NCI-H1092 (cell line): ENCODE measurements at places on chromosomes 6 and 20.

DNA sequence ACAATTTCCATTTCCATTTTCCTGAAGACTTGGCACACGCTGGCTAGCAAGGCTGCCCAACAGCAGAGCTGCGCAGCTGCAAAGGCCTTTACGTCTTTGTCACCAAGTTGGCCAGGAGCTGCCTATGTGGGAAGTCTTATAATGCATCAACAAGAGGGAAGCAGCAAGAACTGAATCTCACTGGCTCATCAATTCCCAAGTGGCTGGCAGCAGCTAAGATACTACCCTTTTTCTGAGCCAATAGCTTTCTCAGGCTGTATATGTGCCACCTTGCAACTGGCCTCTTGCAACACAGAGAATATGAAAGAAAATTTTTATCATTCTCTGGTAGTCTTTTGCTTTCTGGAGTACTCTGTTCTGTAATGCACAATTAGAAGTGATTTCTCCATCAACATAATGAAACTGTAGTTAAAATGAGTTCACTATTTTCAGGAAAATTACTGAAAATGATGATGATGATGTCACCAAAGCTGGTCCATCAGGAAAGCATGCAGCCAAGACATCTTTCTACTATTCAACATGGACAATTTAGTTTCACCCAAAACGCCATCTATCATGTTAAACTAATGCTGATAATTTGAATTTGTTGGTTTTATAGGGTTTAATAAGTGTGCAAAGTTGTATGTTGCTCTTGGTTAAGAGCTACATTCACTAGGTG lies 97.3 kb upstream of the FOXA2 start:
- DNase-seq: no peak

DNA sequence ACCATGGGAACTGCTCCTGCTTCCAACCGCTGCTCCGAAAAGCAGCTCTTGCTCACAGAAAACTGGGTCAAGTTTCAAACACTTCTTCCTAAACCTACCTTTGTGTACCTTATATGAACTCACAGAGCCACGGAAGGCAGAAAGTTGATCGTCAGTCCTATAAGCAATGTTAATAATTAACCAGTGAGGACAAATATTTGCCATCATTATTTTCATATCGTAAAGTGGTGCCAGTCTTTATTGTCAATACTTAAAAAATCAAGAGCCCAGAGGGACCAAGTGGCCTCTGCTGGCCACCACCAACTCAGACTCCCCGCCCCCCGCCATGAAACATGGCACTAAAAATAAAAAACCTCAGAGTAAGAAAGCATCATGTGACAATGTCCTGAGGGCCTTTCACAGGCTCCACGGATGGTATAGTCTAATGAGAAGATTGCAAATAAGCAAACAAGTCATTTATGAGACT lies 9.1 kb upstream of the PBOV1 start:
- no peak for DNase-seq

DNA sequence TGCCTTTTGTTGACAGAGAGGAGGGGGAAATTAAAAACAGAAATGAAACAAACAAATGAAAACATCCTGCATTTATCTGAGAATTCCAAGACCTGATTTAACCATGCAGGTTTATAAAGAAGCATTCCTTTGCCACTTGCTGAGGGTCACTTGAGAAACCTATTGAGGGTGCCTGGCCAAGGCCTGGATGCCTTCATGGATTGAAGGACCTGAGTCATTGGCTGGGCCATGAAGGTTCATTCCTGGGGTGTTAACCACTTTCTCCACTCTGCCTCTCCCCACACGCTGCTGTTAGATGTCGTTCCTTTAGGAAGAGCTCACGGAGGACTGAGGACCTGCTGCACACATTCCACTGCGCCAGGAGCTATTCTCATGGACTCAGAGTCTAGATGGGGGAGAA lies 49.7 kb downstream of the DAAM2 start:
- no peak for DNase-seq

GRCh38 chr20:25136643-25137559 lies 55.0 kb upstream of the VSX1 start:
- DNase-seq: no peak

GRCh38 chr6:71345476-71346333 lies 57.1 kb downstream of the OGFRL1 start:
- no peak for DNase-seq

GRCh38 chr20:38031957-38032356 lies 1.3 kb downstream of the TTI1 start:
- no peak for DNase-seq

GRCh38 chr6:132819405-132820161 lies 5.2 kb downstream of the RPS12 start:
- DNase-seq: no peak

GRCh38 chr20:58054780-58055373 lies 173.6 kb downstream of the ANKRD60 start:
- no peak for DNase-seq

DNA sequence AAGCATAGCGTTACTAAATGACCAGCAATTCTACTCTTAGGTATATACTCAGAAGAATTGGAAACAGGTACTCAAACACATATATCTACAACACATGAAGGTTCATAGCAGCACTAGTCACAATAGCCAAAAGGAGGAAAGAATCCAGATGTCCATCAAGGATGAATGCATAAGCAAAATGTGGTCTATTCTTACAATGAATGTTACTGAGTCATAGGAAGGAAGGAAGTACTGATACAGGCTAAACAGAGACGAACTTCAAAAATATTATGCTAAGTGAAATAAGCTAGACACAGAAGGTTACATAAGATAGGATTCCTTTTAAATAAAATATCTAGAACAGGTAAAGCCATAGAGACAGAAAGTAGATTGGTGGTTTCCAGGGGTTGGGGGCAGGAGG lies 93.5 kb downstream of the MAP3K7 start:
- DNase-seq: no peak

DNA sequence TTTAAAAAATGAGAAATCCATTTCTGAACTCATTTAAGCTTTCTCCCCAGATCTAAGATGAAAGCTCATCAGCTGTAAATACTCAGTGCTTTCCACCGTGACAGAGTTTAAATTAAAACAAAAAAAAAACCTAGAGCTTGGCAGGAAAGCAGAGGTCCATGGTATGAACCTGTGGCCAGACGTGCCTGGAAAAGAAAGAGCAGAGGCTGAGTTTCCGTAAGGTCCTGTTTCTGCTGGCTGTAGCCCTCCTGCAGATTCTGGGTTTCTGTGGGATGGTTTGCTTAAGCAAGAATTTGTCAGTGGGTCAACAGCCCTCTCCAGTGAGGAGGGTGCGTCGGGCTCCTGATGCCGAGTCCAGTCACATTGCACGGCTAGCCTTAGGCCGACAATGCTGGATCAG lies 383.2 kb downstream of the SAMD5 start:
- DNase-seq: no peak

- DNase-seq: no peak
Observed at GRCh38 chr6:21382821-21383449, 210.6 kb upstream of the SOX4 start.

DNA sequence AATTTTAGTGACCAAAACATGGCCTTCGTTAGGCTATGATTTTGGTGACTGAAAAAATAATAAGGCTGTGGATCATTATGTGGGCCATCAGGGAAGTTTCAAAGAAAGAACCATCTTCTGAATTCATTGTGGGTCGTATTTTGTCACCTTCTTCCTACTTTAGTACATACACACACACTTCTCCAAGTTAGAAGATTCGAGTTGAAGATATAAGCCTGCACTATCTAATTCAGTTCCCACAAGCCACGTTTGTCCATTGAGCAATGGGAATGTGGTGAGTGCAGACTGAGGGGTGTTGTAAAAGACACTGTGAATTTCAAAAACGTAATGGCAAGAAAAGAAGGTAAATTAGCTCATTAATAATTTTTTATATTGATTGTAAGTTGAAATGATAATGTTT lies 766.0 kb downstream of the KIF16B start:
- no peak for DNase-seq

DNA sequence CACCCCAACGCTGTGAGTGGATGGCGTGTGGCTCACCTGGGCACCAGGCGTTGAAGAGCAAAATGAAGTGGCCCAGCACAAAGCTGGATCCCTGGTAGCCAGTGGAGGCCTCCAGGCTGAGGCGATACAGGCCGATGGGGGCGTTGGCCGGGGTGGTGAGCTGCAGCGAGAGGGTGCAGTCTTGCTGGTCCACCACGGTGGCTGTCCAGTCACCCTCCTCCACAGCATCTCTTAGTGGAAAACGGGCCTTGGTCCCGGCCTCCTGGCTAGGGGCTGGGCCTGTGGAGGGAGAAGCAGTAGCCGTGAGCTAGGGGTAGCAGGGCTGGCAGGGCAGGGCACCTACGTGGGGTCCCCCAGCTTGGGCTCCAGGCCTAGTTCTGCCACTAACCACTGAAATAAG lies 9.3 kb downstream of the TGM2 start:
- DNase-seq: no peak

DNA sequence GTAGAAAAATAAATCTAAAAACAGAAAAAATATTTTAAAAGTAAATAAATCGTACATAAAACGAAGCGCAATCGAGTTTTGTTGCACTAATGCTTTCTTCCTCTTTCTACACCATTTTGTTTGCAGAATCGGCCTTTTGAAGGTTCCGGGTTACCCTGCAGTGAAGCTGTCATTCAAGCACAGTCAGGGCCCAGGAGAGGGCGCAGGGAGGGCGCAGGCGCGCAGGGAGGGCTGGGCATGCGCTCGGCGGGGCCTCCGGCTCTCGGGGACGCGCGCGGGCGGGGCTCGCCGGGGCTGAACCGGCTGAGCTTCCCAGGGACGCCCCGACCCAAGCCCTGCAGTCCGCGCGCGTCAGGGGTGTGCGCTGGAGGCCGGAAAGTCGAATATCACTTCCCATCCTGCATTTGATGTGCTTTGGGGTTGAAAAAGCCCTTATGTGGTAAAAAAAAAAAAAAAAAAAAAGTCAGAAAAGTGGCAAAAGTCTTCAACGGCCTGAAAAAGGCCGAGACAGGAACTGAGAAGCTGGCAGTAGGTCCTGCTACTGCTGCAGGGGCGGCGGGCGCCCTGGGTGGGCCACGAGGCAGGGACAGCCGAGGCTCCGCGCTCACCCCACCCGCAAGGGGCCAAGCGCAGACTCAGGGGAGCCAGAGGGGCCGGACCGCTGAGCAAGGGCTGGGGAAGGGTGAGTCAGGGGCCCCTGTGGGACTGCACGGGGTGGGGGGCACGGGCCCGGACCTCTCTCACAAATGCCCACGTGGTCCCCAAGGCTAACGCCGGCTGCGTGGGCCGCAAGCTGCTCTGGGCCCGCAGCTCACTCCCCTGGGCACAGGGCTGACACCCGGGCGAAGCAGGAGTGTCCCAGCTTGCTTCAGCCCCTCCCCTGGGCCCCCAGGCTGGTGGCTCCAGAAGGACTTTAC lies 40.5 kb downstream of the THBS2 start:
- peak; percentile 89 for DNase-seq

GRCh38 chr6:11054722-11055121 lies 10.6 kb upstream of the ELOVL2 start:
- DNase-seq: no peak

- DNase-seq: no peak
Observed at GRCh38 chr6:161188547-161189465, 85.1 kb downstream of the AGPAT4 start.
